Vagina (tissue), 2 donors: ENCODE measurements at places on chromosomes 6 and 20.

- DNase-seq = no peak
Observed at GRCh38 chr20:15047042-15047441, 709.6 kb upstream of the FLRT3 start.

DNA sequence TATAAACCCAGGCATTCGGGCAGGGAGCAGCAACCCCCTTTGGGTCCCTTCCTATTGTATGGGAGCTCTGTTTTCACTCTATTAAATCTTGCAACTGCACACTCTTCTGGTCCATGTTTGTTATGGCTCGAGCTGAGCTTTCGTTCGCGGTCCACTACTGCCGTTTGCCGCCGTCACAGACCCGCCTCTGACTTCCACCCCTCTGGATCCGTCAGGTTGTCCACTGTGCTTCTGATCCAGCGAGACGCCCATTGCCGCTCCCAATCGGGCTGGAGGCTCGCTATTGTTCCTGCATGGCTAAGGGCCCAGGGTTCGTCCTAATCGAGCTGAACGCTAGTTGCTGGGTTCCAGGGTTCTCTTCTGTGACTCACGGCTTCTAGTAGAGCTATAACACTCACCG lies 111.3 kb downstream of the TMEM170B start:
- no peak for DNase-seq

- DNase-seq = no peak
Observed at GRCh38 chr6:42280966-42281533, 63.4 kb upstream of the MRPS10 start.

- DNase-seq = no peak
Observed at GRCh38 chr20:16555754-16556153, 17.5 kb downstream of the KIF16B start.

GRCh38 chr6:56270812-56271441 lies 23.5 kb upstream of the COL21A1 start:
- no peak for DNase-seq

- no peak for DNase-seq
Observed at GRCh38 chr20:2618815-2619214, 33.6 kb upstream of the NOP56 start.

DNA sequence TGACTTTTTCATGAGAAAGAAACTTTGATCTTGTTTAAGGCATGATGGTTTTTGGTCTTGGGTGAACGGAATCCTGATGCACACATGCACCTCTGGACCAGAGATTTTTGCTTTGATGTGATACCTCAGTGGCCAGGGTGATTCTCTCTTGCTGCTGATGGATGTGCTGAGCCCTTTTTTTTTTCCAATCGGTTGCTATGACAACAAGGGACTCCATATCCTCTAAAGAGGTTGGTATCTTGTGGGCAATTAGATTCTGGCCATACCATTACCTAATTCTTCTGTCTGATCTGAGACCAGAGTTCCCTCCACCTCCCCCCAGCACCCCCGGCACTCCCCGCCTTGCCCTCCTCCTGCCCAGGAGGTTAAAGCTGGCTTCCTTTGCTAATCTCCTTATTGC lies 24.9 kb downstream of the PDYN start:
- no peak for DNase-seq

DNA sequence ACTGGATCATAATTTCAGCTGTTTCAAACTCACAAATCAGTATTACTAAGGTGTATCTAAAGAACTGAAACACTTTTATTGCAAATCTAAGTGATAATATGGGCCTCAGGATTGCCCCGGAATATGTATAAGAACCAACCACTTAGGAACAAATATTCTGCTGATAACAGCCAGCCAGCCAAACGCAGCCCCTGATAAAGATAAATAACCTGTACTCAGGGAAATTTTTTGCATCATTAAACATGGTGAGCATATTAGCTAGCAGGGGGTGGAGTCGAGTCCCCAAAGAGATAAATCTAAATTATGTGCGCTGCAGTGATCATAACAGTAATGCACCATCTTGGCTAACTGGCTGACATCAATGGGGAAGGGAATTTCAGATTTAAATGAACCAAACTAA lies 410.2 kb upstream of the MAP3K7 start:
- DNase-seq = no peak

DNA sequence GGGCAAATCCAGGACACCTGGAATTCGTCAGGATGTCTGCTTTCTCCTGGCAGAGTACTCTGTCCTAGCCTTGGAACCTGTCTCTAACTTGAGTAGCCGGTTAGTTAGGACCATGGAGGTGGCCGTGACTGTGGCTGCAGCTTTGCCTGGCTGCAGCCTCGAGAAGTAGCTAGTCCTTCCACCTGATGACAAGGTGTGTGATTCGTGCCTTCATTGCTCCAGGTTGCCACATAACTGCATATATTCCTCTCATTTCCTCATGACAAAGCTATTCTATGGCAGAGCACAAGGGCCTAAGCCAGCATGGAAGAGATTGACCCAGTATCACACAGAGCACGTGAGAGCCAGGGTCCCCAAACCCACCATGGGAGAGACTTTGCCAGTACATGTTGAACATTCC lies 39.8 kb upstream of the KIF25 start:
- DNase-seq = no peak

- no peak for DNase-seq
Observed at GRCh38 chr20:36101192-36101591, 53.3 kb upstream of the EPB41L1 start.

DNA sequence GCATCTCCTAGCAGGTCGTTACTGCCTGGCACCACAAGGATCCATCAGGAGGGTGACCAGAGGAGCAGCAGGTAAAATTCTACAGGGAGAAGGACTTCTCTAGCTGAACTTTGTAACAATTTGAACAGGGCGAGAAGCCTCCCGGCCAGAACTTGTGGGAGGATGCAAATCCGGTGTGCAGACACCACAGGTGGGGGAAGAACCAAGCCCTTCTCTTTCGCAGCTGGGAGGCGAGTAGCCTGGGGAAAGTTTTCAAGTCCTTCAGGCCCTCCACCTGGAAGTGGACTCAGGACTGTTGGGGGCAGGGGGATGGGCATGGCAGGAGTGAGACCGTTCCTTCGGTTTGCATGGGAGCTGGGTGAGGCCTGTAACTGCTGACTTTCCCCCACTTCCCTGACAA lies 42.7 kb upstream of the FAM210B start:
- DNase-seq = no peak

- DNase-seq = no peak
Observed at GRCh38 chr6:170295510-170296422, 4.9 kb upstream of the DLL1 start.

DNA sequence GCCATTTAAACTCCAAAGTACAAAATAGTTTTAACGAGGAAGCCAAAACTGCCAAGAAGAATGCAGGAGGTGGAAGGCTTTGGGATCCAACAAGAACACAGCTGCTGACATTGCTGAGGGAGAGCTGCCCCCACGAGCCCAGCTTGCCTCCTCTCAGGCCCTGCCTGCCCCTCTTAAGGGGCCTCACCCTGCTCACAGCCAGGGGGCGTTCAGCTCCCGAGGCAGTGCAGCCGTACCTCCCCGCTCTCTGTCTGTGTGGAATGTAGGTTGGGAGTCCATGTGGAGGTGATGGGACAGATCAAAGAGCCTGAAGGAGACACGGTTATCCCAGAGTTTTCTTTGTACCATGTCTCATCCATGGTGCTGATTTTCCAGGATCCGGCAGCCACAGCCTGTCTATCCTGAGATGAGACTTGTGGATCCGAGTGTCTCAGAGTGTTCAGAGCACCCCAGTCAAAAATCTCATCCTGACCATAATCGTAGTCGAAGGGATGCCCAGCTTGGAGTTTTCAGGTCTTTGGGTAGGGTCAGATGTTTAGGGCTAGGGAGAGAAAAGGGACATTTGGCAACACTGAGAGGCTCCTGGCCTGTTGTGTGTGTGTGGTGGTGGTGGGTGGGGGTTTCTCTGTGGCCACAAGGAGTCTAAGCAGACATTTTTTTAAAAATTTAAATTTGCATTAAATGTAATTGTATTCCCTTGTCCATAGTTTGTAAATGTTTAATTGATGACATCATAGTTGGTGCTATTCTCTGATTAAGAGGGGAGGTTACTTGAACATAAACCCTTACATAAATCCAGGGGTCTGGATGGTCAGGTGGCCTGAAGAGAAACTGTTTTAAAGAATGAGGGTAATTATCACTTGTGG lies 111.4 kb upstream of the CLDN20 start:
- DNase-seq = no peak

- DNase-seq = no peak
Observed at GRCh38 chr20:33556246-33556645, 66.3 kb downstream of the CBFA2T2 start.

DNA sequence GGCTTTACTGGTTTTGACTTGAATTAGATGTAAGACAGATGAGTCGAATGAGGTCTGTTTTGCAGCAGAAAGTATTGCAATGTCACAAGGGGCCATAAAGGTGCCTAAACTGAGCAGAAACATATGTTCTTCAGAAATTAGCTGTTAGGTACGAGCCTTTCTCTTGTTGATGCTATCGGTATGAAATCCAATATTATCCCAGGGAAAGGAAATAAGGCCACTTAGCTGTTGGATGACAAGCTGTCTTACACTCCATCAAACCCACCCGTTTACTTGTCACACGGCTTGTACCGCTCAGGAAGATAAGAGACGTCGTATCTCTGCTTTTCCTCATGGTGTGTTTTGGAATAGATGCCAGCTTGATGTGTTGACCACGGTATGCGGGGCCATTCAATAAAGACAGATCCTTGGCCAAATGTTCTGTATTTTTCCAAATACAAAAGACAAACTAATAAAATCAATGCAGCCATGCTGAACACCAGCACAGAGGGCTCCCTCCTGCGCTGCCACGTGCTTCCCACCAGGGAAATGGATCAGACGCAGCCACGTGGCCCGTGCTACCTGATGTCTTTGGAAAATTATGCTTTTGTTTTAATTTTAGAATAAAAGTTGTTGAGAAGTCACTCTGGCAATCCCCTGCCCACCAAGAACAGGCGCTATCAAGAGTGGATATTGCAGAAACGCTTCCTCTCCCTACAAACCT lies 255.9 kb upstream of the SULF2 start:
- no peak for DNase-seq

DNA sequence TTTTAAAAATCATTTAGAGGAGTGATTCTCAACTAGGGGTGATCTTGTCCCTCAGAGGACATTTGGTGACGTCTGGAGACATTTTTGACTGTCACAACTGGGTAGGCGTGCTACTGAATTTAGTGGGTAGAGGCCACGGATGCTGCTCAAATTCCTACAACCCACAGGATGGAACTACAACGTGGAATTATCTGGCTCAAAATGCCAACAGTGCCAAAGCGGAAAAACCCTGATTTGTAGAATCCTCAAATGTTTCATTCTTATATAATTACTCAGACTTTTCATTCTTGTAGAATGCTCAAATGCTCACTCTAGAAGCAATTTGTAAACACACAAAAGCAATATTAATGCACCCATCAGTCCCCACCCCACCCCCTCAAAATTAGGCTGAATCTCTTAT lies 229.8 kb downstream of the ZMYND8 start:
- no peak for DNase-seq

DNA sequence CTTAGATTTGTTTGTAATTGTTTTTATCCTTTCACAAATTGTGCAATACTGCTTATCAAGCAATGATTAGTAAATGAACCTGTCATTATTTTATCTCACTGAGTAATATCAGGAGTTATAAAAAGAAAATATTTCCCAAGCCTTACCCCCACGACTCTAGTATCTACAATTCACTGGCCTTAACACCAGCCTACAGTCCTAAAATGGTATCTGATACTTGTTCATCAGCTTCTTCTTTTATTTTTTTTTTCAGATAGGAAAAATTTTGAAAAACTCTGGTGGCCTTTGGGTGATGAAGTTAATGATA lies 160.8 kb upstream of the FOXA2 start:
- no peak for DNase-seq

GRCh38 chr20:37934634-37935375 lies 31.9 kb downstream of the VSTM2L start:
- no peak for DNase-seq

DNA sequence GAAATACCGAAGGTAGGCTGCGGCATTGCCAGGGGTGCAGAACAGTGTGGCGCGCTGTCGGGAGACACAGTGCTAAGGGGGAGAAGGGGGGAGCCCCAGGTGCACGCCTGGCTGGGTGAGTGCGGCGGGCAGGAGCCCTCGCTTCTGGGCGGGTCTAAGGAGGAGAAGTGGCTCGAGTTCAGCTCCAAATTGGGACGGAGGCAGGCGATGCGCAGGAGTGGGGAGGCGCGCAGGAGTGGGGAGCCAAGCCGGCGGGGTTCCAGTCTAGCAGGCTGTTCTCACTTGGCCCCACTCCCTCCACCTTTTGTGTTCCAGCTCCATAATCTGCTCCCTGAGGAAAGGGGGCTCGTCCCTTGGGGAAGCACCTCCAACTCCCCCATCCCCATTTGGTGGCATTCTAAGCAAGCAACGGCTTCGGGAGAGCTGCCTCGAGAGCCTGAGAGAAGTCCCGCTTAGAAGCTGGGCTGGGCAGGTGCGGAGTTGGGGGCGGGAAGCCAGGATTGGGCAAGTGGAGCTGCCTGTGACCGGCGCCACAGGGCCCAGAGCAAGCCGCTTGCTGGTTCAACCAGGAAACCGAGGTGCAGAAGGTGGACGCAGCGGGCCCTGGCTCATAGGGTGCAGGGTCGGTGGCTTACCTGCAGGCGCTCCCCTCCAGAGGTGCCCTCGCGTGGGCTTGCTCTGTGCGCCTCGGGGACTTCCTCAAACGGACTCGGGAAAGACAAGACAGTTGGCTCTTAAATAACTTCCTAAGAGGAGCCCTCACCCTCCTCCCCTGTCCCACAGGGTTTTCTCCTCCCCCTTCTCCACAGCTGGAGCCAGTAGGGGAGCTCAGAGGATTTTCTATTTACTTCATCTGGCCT lies at the start of gene F13A1:
Gene F13A1, minus strand, starts transcription at position 711 of the 860 bp plus-strand sequence. CDS start 1,998 bp downstream, outside the sequence.
- DNase-seq = no peak

DNA sequence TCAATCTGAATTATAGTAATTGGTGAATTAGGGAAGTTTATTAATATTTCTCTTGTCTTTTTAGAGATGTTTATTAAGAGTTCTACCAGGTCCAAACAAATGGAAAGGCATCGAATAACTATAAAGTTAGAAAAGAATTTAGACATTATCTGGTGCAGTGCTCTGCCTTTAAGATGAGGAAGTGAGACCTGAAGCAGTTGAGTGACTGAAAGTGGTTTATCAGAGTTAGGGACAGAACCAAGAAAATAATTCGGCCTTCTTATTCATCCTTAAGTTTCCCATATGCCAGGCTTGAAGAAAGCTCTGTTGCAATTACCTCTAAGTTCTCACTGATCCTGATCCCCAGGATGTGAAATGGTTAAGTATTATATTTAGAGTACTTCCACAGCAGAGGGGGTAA lies 94.2 kb upstream of the FLRT3 start:
- no peak for DNase-seq

- no peak for DNase-seq
Observed at GRCh38 chr6:128412680-128413079, 107.7 kb downstream of the PTPRK start.

DNA sequence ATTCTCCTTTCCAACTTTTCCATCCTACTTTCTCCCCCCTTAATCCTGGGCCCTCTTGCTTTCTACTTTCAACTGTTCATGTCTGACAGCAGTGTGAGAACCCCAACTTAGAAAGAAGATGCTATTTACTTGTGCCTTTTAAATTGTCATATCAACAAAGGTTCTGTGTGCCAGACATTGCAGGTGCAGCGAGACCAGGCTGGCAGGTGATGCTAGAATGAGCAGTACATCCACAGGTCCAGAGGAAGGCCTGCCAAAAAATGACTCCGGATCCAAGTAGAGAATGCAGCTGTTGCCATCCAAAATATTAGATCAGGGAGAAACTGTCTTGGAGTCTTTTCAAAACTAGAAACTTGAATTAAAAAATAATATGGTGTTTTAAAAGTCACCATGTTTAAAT lies 510.5 kb downstream of the LMBRD1 start:
- DNase-seq = no peak
